Activated CD4-positive, alpha-beta T cell treated with anti-CD3 and anti-CD28 coated beads, Interleukin-2, amount 10 ng/mL, durations not matched to agents 24 days and 14 days (primary cell): ENCODE measurements at places on chromosomes 4 and X.
A peak's percentile ranks its signal among the peaks of the same experiment; 100 is the strongest.

DNA sequence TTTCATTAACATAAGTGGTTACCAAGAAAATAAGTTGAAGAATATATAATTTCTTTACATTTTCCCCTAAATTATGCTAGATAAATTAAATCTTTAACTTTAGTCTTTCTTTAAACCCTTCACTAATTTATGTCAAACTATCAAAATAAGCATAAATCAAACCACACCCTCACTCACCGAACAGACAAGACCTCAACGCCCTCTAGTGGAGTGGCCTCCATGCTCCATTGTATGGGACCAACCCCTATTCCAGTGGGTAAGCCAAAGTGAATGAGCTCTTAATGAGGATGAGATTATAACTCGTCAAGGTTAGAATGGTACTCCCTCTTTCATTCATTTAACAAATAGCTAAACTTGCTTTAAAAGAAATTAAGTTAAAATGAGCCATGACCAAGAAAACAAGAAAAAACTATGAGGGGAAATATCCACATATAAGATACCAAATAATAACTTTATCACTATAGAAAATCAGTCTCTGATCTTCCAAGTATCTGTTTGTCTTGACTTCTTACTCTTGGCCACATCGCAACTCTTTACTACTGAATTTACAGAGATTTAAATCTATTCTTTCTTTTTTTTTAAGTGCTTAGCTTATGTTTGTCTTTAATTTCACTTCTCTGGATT is 15.6 kb upstream of the BBS12 start:
- DNase-seq: peak; percentile 92

DNA sequence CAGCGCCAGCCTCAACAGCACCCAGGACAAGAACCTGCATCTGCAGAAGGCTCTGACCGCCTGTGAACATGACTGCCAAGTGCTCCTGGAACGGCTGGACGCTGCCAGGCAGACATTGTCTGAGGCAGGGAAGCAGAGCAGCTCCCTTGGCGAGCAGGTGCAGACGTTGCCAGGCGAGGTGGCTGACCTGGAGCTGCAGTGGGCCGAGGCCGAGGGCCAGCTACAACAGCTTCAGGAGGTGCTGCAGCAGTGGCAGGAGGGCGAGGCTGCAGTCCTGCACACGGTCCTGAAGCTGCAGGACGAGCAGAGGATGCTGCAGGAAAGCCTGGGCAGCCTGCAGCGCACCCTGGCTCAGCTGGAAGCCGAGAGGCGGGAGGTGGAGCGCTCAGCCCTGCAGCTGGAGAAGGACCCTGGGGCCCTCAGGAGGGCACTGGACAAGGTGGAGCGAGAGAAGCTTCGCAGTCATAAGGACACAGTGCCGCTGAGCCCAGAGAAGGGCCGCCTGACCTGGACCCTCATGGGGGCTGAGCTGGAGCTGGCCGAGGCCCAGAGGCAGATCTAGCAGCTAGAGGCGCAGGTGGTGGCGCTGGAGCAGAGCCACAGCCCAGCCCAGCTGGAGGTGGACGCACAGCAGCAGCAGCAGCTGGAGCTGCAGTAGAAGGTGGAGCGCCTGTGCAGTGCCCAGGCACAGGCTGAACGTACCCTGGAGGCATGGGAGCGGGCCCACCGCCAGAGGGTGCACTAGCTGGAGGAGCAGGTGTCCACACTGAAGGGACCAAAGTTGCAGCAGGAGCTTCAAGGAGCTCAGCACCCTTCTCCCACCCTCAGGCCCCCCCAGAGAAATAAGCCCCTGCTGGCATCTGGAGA is 16.4 kb downstream of the SMIM10L2A start:
- no peak for DNase-seq

DNA sequence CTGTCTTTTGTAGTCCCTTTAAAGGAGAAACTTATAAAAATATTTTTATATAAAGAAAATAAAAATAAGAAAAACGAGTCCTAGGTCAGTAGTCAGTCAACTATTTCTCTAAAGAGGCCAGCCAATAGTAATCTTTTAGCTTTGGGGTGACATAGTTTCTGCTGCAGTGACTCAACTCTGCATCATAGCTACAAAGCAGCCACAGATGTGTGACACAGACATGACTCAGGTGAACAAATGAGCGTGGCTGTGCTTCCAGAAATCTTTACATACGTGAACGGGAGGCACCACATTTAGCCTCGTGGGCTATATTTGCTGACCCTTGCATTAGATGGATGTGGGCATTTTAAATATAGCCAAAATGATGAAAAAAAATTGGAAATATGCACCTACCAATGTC is 1862.5 kb upstream of the TENM3 start:
- no peak for DNase-seq

DNA sequence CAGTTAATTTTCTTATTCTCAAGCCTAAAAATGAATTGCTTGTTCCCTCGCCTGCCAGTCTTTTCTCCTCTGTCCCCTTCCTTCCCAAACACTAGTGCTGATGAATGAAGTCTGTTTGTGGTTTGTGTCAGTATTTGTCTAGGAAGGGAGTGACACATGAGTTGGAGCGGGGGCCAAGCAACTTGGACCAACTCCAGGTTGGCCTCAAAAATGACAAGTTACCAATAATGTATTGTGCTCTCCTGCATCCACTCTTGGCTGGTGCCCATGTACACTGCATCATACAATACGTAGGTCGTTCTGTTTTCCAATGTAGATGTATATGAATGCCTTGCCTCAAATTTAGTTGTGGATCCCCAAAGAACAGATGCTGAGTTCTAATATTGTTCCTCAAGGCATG is 223.0 kb upstream of the GPC4 start:
- DNase-seq: no peak

GRCh38 chrX:73525928-73526690 is 36.9 kb upstream of the CHIC1 start:
- DNase-seq: no peak

DNA sequence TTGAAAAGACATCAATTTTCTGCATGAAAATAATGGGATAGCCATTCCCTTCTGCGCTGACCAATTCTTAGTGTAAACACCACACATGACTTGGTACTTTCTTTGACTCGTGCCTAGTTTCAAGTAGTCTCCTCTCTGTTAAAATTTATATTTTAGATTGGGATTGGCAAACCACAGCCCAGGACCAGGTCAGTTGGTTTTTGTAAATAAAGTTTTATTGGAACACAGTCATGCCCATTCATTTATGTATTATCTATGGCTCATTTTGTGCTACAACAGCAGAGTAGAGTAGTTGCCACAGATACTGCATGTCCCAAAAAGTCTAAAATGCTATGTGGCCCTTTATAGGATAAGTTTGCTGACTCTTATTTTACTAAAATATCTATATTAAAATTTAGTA is 46.7 kb downstream of the BMX start:
- no peak for DNase-seq

DNA sequence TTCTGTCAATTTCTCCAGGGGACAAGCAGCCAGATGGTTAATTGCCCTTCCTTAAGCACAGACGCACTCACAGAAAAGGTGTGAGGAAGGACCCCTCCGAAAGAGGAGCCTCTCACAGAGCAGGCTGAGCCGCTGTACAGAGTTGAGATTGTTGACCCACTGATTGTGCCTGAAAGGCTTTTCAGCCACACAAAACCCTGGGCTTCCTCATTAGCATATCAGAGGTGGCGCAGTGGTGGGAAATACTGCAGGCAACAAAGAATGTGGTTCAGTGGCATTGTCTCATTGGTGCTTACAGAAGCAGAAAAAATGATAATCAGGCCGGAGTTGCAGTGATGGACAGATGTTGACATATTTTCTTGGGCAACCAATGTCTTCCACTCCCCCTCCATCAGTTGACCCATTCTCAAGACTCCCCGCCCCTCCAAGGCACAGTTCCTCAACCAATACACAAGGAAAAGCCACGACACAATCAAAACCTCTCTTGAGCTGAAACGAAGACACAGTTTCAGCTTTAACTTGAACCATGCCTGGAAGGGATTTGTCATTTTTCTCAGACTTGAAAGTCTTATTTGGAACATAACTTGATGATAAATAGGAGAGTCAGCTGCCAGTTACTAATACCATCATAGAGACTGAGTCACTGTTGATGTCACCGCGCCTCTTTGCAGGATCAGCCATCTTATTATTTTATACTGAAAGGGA is 53.1 kb downstream of the ATXN3L start:
- DNase-seq: no peak

GRCh38 chr4:88623097-88623496 is 30.8 kb downstream of the HERC3 start:
- no peak for DNase-seq
